RWPE1 (cell line): ENCODE measurements at places on chromosomes 2 and 18.

GRCh38 chr2:236552581-236553363 is 16.9 kb upstream of the ACKR3 start:
- no peak for DNase-seq

DNA sequence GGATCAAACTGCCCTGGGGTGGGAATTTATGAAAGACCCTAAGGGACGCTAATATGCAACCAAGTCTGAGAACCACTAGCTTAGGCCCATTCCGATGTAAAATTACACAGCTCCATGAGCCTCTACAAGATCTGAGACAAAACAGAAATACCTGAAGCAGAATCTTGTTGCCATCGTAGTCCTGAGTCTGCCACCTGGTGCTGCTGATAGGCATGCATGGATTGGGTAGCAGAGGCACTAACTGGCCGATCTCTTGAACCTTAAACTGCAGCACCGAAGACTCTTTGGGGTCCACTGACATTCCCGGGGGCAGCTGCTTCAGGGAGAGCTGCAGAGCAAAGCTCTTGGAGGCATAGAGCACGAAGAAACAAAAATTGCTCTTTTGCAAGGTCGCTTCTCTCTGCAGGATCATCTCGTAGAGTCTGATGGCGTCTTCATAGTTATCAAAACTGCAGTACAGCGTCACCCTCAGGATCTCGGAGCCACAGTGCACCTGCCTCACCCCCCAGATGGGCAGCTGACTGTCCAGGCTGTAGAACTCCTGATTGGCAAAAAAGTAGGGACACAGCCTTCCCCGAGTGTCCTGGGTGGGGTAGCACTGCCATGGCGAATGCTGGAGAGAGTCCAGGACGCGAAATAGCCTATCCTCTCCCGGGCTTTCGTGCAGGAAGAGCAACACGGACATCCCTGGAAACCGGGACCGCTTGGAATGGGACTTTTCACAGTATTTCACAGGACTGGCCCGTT is 848 bp downstream of the FAM124B start:
- no peak for DNase-seq

DNA sequence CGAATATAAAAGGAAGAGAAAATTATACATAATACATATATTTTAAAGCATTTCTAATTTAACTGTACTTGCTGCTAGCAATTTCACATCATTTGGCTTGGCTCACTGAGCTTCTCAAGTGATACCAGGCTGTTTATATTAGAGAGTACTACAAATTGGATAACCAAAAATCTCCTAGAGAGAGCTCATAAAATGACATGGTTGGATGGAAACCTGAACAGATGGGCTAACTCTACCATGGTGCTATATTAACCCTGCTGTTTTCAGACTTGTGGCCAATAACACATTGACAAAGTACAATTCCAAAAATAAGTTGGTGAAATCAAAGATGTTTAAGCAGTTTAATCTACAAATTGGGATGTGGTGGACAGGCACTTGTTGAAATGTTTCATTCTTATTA is 364.4 kb upstream of the GCFC2 start:
- no peak for DNase-seq

DNA sequence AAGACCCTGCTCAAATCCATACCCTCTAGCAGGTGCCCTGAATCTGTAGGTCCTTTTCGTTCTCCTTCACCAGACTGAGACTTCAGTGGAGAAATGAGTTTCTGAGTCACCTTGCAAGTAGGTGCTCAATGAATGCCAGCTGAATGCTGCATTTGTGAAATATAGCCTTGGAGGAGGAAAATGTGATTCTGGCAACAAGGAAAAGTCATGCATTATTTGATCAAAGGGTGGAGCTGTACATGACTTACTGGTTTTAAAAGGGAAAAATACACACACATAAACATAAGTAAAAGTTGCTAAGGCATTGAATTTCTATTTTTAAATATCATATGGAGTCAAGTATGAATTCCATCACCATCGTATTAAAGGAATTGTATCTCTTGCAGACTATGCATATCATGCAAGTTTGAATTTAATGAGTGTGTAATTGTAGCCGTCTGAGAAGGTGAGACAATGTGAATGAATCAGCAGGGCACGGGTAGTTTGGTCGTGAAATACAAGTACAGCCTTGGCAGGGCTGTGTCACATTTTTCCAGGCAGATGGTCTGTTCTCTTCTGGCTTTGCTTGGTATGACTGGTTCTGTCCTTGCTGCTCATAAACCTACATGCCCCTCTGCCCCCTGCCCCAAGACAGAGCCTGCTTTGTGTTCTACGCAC is 160.8 kb downstream of the COL6A3 start:
- DNase-seq = no peak

DNA sequence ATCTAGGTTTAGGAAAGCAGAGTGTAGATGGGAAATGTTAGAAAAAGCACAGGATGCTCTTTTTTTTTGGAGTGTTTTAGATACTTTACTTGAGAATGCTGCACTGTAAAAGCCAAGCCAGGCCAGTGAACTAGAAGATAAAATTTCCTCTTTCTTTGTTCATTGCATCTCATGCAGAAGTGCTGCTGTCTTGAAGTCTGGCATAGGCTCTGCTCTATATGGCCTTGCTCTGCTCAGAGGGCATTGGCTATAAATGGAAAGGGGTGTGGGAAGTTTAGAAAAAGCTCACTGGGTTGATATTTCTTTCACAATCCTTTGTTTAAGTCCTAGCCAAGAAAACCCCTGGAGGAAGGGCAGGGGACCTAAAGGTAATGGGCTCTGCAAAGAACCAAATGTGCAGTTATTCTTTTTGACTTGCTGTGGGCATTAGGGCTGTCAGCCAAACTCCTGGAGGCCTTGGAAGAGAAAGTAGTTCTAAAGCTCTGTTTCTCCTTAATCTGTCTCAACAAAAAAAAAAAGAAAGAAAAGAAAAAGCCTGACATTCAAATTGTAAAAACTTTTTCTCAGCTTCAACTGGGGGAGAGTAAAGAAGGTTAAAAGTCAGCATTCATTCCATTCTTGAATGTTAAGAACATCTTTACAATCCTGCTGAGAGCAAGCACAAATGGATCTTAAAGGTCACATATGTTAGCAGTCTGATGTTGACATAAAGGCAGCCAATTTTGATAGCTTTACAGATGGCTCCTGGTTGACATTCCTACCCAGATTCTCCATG is 338.3 kb downstream of the GULP1 start:
- DNase-seq = no peak

DNA sequence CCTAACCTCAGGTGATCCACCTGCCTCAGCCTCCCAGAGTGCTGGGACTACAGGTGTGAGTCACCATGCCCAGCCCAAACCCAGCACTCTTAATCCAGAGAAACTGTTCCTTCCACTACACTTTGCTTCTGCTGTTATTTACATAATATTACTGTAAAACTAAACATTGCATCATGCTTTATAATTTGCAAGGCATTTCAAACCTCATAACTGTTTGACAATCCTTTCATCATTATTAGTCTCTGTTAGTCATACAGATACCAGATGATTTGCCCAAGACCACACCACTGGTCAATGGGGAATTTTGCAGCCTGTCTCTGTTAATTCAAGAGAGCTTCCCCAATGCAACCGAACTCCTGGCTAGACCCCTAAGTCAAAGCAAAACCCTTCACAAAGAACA is 338.3 kb downstream of the ALK start:
- DNase-seq = no peak

DNA sequence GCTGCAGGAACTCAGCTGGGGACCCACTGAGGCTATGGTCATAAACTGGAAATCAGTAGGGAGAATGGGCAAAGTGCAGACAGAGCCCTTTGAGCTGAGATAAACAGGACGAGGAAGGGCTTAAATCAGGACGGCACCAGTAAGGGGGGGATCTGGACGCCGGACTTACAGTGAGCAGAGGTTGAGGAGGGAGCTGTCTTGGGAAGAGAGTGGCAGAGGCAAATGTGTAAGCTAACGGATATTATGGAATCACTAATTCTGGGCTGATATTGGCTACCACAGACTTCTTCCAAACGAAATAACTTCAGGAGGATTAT is 539 bp downstream of the CYP27A1 start:
- no peak for DNase-seq

DNA sequence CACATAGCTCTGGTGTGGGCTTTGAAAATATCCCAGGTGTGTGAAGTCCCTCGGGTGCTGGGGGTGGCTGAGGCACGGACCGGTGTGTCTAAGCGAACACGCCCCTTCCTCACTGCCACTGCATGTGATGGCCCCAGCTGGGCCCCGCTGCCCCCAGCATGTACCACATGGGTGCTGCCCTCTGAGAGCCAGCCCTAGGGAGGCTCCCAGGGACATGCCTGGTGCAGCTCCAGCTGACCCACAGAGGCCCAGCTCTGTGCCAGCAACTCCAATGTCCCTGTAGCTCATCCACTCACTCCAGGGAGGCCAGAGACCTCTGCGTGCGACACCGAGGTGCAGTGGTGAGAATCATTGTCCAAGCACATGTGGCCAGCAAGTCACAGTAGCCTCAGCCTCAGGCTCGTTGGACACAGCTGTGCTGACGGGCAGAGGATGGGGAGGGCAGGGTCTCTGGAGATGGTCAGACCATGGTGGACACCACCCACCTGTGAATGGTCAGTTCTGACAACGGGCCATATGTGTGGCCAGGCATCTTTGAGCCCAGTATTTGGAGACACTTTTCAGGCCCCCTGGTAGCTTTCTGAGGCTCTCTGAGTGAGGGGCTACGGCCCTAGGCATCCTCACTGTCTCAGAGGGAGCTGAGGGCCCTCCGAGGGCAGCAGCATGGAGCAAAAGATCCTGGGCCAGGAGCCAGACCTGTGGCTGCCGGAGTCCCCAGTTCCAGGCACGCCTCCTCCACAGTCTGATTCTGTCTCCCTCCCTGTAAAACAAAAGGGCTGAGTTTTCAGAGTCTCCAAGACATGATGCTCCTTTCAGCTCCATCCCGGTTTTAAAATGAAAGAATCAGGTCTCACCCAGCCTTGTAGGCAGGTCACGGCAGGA is 220.7 kb downstream of the NDUFA10 start:
- no peak for DNase-seq

GRCh38 chr18:3541549-3542386 is 91.8 kb downstream of the TGIF1 start:
- no peak for DNase-seq

- DNase-seq = no peak
Measured at GRCh38 chr2:105388971-105389381, 9.9 kb downstream of the FHL2 start.

GRCh38 chr18:30175621-30176225 is 866.8 kb downstream of the DSC3 start:
- DNase-seq = no peak

- no peak for DNase-seq
Measured at GRCh38 chr2:45813003-45813941, 161.8 kb downstream of the PRKCE start.

- DNase-seq = no peak
Measured at GRCh38 chr18:1273469-1273868, 368.8 kb downstream of the ADCYAP1 start.

DNA sequence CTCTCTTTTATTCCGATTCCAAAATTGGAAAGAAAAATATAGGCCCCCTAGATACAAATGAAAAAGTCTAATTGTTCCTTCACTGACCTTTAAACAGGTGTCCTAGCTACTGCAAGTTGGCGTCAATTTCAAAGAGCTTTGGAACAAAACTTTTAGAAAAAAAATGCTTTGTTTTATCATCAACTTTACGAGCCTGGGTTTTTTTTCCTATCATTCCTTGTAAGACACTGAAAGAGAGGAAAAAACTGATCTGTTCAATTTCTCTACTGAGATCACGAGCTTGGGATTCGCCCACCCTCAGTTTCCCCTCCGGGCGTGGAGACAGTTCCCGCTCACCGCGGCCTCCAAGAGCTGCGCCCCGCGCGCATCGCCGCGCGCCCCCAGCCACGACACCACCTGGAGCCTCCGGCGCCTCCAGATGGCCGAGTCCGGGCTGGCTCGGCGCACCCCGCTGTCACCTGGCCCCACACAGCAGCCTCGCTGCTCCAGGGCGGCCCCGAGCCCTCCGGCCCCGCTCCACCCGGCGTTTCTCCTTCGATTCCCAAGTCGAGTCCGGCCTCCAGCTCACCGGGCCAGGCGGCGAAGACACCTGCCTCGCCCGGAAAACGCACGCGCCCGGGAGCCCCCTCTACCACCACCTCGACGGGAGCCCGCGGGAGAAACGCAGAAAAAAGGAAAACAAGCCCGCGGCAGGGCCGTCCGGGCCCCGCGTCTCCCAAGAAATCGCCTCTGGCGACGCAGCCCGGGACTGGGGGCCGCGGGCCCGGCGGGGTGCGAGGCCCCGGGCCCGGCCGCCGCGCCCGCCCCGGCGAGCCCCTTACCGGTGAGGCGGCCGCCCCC is 656 bp downstream of the TBC1D8 start:
- DNase-seq = no peak

GRCh38 chr2:191790737-191791136 is 56.2 kb downstream of the CAVIN2 start:
- DNase-seq = no peak

GRCh38 chr18:46176001-46176400 is 71.8 kb downstream of the HAUS1 start:
- DNase-seq = no peak

DNA sequence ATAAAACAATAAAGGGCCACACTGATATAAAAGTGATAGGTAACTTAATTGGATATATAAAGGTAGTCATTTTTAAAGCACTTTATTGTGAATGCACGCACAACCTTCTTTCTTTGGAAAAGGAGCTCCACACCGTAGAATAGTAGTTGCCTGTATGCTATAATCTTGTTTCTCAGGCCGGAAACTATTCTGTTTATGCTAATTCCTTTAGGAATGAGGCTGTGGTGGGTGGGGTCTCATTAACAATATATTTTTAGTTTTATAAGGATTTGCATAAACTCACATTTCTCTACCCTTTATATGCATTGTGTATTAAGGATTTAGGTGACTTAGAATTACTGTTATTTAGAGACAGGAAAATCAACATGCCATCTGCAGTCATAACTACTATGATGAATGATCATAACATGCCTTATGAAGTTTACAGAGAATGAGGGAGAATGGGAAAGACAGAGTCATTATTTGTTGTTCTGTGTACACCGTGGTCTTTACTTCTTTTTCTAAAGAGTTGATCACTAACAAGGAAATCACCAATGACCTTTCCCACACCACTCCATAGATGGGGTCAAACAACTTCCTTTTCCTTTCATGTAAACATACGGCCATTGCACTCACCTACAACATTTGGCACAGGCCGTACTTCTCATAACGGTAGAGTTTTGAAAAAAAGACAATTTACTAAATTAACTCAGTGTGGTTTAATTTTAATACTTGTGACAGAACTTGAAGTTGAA is 84.5 kb downstream of the PIEZO2 start:
- no peak for DNase-seq
